ENCODE measurements at places on chromosomes 3 and 15.

DNA sequence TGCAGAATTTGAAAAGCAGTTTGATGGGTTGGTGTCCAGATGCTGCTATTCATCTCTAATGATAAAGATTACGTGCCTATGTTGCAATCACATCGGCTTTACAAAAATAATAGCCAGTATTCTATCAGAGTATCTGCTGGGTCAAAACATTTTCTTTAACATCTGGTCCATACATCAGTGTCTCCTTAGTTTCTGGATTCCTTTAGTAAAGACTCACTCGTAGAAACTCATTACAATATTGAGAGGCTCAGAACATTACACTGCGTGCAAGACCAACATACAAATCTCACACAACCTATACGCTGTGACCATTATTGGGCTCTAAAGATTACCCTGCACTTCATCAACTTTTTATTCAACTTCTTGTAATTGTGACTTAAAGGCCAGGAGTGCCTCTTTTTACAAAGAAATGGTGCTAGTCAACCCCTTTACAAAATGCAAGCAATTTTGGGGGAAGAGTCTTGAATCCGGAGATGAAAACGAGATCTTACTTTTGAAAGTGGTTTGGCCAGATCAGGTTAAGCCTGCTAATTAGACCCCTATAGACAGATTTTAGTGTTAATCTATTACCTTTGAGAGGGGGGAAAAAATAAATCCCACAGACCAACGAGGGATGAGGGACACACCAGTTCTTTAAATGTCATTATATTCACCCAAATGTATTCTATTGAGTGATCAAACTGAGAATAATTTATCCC, 2.9 kb downstream of the TRA2B start:
- DNase-seq = no peak

- DNase-seq = no peak
Measured at GRCh38 chr3:117010318-117010717, 300.7 kb downstream of the TUSC7 start.

DNA sequence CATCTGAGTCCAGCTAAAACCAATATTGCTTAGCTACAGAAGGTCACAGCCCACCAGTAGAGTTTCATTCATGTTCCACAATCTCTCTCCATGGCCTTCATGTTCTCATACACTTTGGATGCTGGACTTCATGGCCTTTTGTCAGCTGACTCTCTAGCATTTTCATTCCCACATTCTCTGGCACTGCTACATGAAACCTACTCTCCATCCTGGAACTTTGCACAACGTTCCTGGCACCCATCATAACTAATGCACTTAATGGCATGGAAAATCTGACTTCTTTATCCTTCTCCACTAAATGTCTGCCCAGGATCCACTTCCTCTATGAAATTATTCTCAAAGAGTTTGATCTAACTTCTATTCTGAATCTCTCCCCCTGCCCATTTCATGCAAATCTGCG, 56.9 kb downstream of the SLC9A9 start:
- no peak for DNase-seq

- DNase-seq = no peak
Measured at GRCh38 chr15:75123395-75123794, 78.3 kb upstream of the C15orf39 start.

- DNase-seq = no peak
Measured at GRCh38 chr3:4060603-4061002, 242.6 kb upstream of the SETMAR start.

DNA sequence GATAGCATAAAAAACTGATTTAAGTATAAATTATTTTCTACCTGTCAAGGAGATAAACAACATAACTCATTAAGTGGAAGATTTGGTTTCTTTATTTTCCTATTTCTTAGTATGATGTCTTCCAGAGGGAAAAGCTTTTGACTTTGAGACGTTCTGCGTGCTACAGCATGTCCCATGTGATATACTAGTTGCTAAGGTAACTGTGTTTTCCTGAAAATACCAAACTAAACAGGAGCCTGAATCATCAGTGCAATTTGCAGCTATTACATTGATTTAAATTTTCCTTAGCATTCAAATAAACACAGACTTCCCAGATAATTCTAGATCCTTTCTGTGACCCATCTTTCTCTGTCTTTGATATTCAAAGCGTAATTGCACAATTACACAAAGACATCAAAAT, 117.7 kb upstream of the P2RY1 start:
- DNase-seq = no peak

DNA sequence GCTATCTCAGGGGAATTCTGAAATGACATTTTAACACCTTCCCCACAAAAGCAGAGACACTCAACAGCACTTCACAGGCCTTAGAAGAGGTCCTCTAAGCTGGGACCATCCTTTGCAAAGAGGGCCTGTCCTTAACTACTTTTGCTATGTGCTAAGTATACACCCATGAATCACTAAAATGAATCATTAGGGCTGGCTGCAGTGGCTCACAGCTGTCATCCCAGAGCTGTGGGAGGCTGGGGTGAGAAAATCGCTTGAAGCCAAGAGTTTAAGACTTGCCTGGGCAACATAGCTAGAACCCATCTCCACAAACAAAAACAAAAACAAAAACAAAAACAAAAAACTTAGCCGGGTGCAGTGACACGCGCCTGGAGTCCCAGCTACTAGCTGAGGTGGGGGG, 53.9 kb upstream of the MELTF start:
- no peak for DNase-seq

- DNase-seq = no peak
Measured at GRCh38 chr3:108182339-108182738, 39.9 kb downstream of the IFT57 start.

DNA sequence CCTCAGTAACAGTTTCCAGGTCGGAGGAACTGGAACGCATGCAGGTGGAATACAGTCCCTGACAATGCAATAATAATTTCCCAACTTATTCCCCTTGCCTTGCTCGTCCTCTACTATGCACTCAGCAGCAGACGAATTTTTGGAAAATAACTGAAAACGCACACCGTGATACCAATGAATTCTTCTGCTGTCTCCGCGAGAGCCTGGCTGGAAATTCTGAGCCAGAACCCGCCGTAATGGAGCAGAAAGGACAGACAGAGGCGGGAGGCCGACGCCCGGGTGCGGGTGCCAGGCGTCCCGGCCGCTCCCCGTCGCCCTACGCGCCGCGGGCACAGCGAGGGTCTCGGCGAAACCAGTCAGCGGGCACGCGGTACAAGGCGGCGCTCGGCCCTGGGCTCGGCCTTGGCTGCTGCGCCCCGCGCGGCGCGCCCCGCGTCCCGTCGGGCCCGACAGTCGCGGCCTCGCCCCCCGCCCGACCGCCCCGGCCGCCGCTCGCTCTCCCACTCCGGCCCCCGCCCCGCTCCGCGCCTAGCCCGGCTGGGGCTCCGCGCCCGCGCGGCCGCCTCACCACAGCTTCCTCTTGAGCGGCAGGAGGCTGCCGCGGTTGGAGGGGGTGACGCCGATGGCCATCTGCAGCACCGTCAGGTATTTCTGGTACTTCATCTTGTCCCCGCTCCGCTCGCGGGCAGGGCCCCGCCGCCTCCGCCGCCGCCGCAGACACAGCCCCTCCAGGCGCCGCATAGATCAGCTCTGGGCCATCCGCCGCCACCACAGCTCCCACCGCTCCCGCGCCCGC, 114.5 kb upstream of the GOLGA8J start:
- DNase-seq = peak; percentile 62

- DNase-seq = no peak
Measured at GRCh38 chr3:9779721-9780457, 10.1 kb upstream of the CAMK1 start.

DNA sequence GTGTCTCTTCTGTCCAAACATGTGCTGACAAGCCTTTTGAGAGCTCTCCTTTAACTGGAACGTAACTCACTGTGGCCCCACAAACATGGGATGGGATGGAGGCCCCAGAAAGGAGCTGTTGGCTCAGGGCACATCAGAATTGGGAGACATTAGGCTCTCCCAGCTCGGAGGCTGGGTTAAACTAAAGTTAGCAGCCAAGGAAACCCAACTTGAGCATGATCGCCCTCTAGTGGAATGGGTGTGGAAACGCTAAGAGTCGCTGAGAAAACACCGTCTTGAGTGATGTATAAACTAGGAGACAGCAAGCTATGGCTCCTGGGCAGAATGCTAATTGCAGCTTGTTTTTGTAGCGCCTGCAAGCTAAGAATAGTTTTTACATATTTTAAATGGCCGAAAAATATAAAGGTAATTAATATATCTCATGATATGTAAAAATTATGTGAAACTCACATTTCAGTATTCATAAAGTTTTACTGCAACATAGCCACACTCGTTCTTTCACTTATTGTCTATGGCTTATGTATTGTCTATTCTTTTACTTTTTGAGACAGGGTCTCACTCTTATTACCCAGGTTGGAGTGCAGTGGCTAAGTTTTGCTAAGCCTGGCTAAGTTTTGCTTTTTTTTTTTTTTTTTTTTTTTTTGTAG, 138.8 kb upstream of the HACD2 start:
- peak; percentile 74 for DNase-seq

- DNase-seq = no peak
Measured at GRCh38 chr15:63915209-63915872, 81.6 kb upstream of the HERC1 start.

- DNase-seq = no peak
Measured at GRCh38 chr15:60871152-60871551, 357.9 kb downstream of the RORA start.

DNA sequence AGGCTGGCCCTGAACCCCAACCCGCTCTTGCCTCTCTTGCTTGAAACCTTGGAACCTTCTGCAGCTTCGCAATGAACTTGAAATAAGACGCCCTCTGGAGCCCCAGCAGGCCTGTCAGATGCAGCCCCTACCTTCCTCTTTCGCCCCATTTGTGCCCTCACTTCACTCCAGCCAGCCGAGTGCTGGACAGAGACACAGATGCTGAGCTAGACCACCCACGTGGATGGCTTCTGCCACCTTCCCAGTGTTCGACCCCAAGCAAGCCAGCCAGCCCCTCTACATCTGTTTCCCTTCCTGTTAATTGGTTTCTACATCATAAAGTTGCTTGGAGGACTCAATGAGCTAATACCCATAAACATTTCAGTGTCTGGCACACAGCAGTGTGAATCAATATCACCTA, 23.8 kb upstream of the SNRPA1 start:
- no peak for DNase-seq

GRCh38 chr15:44654858-44655257, 8.6 kb downstream of the SPG11 start:
- DNase-seq = no peak

GRCh38 chr3:191431160-191431822, 29.7 kb upstream of the PYDC2 start:
- no peak for DNase-seq

DNA sequence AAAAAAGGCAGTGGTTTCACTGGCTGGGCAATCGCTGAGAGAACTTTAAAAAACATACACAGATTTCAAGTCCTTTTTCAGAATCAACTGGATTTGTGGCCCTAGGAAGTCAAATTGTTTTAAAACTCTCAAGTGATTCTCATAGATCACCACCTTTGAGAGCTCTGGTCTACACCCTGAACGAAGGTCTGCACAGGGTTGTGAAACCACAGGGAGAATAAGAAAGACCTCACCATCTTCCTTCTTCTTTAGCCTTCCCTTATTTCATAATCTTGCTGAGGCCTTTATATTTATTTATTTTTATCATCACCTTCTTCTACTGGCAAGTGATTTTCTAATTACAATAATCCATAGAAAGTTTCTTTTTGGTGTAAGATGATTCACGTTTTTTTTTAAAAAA, 58.1 kb downstream of the FOXP1 start:
- no peak for DNase-seq

GRCh38 chr3:45976191-45977091, 19.2 kb downstream of the FYCO1 start:
- no peak for DNase-seq

DNA sequence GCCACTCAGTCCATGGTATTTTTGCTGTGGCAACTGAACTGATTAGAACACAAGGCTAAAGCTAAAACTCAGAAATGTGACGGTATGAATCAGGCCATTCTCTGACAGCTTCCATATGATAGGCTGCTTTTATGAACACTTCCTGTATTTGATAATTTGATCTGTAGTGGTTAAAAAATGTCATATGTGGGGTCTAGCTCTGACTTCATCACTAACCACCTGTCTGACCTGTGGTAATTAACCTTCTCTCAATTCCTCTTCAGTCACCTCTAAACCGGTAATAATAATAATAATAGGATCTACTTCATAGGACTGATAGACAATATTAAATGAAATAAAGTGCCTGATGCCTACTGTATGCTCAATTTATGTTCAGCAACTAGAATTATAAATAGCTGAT, 223.2 kb downstream of the MBNL1 start:
- no peak for DNase-seq

DNA sequence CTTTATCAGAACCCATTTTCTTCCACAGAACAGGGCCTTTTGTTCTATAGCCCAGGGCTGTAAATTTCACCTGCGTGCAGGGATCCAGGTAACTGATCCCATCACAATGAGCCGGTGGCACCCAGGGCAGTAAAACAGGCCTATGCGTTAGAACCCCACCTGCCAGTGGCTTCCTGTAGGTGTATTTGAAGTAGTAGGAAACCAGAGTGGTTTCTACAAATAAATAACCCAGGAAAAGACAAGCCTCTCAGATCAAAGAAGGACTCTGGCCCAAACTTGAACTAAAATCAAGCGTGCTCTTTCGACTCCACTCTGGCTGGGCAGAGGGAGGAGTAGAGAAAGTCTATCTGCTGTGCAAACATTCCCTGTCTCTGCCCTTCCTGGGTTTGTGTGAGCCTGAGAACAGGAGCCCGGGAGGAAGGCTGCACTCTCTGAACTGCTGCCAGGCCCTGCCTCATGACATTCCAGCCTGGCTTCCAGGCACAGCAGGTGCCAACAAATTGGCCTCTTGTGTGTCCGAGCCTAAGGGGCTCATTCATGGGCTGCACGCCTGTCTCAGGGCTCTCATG, 77.7 kb downstream of the CEMIP start:
- DNase-seq = no peak

GRCh38 chr3:51759203-51759602, 19.8 kb downstream of the IQCF6 start:
- DNase-seq = no peak

DNA sequence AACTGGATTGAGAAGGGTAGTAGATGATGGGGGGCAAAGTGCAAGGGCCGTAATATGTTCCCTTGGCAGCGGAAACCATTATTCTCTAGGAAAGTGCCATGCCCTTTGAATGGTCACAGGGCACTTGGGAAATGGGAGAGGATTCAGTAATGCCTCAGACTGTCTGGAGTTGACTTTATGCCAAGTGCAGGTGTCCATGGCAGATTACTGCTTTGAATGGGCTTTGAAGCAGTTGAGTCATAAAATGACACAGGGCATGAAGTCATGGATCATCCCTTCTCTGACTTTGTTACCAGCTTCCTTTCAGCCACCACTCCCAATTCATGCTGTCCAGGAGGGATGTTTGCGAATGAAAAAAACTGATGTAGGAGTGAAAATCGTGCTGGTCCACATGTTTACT, 20.1 kb downstream of the AADACL2 start:
- DNase-seq = no peak

DNA sequence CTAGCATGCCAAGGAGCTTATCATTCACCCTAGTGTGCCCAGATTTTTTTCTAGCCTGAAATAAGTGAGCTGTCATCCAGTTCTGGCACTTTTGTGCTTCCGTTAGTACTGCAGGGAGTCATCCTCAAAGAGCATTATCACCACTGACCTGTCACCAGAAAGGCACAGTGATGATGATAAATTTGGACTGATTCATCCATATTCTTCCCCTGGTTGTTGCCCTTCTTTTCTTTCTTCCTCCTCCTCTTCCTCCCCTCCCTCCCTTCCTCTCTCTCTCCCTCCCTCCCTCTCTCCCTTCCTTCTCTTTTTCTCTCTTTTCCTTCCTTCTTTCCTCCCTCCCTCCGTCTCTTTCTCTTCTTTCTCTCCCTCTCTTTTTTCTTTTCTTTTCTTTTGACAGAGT, 21.3 kb downstream of the SLC35G2 start:
- DNase-seq = no peak

- peak; percentile 58 for DNase-seq
Measured at GRCh38 chr15:89177633-89178306, 43.6 kb downstream of the RLBP1 start.

Measured in ecto neural progenitor cell (in vitro differentiated cells).